Sciatic nerve (tissue), 2 donors: ENCODE measurements at places on chromosomes 3 and 15.

DNA sequence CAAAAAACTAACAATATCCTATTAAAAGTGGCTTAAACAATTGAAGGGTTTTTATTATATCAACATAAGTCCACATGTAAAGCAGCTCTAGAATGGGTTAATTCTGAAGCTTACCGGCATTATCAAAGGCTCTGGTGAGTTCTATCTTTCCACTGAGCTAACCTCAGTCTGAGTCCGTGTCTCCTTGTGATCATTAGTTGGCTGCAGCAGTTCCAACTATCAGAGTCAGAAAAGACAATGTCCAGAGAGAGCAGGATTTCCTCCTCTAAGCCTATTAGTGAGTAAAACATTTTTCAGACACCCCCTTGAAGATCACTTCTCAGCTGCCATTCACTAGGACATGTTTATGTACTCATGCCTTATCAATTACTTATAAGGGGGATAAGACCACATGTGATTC, 49.9 kb downstream of the DHX36 start:
- no peak for DNase-seq

DNA sequence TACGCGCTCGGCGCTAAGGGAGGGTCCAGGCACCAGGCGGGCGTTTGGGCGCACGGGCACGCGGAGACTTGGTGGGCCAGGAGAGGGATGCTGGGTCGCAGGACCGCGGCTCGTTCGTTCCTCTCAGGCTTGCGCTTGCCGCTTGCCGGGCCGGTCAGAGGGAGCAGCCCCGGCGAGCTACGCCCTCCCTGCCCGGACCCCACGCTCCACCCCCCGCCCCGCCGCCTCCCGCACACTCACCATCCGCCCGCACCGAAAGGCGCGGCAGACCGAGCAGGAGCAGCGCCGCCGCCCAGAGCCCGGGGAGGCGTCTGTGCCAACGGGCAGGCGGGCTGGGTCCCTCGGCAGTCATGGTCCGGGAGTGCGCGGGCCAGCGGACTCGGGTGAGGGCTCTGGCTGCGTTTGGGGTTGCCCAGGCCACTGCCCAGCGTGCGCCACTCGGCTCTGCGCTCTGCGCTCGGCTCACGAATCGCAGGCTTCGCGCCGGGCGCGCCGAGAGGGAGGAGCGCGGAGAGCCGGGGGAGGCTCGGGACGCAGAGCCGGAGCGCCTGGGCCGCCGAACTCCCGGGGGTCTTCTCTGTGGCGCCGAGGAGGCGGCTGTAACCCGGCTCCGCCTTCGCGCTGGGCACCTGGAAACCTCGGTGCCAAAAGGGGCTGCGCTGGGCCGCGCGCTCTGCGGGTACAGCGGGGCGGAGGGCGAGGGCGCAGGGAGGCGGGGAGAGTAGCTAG, at the start of gene SUSD5:
Gene SUSD5, minus strand, starts transcription at position 365 of the 729 bp plus-strand sequence. Its CDS starts 13 bp downstream, at position 352.
- no peak for DNase-seq

DNA sequence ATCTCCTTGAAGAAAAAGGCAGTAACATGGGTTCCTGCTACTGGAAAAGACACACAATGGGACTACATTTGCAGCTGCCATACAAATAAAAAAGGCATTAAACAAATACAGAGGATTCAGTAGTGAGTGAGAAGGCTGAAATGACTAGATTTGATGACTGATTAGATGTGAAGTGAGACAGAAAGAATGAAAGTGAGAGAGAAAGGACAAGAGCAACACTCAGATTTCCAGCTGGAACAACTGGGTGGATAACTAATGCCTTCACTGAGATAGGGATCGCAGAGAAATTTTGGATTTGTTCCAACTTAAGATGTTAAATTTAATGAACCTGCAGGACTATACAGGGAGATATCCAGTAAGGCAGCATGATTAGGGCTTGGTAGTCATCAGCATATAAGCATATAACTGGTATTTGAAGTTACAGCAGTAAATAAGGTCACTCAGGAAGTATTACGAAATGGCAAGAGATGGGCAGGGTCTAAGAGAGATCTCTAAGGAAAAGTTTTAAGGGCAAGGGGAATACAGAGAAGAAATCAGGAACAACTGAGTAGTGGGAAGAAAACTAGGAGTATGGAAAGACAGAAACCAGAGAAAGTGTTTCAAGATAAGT, 8.2 kb downstream of the OSBPL11 start:
- no peak for DNase-seq

GRCh38 chr3:173225351-173225750, 84.3 kb upstream of the SPATA16 start:
- DNase-seq = no peak

- no peak for DNase-seq
These were observed 332.4 kb downstream of the SATB1 start for GRCh38 chr3:18092726-18093125.
